ENCODE measurements at places on chromosomes 2 and 18. TPM values are rescaled to one million over a fixed set of nuclear protein-coding genes. Genes with fewer than 3 reads are reported as not detected.
A peak's percentile ranks its signal among the peaks of the same experiment; 100 is the strongest.

GRCh38 chr18:62335494-62335893 is 10.4 kb downstream of the TNFRSF11A start:
- H3K27ac ChIP-seq: no peak overlapping the region
- H3K4me3 ChIP-seq: no peak overlapping the region

DNA sequence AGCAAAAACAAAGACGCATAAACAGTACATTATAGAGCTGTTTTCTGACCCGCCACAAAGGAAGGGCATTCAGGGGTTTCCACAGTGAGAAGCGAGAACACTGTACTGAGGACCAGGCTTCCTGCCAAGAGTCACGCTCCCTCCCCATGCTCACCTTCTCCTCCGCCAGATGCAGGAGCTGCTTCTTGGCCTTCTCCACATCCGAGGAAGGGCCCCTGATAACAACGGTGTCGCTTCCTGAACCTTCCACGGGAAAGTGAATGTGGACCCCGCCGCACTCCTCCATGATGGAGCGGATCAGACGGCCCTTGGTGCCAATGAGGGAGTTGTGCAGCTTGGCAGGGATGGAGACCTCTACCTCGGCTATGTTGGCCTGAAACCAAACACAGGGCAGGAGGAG is 53.8 kb downstream of the ANO7 start:
- DNase-seq: no peak
- H3K4me1 ChIP-seq: no peaks in the 10 kb centered on the region
- H3K27ac ChIP-seq: no peak overlapping the region
- no peak overlapping the region for H3K4me3 ChIP-seq
- peaks cover 93% of the 10 kb centered on the region for H3K36me3 ChIP-seq

DNA sequence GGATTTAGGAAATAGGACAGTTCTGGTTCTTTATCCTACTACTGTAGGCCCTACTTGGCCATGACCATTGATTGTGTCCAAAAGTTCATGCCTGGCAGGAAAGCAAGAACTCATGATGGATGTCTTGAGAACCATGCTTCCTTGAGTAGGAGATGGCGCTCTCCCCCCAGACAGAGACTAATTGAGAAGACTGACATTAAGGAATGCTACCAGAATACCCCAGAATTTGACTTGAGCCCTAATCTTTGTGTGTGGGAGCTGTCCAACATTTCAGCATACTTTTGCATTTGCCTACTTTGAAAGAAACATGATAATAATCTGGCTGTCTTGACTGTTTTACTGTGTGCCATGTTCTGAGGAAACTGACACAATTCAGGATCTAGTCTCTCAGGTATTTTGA is 23.3 kb downstream of the MAPRE3 start:
- no peak for DNase-seq
- no peak overlapping the region for H3K4me3 ChIP-seq
- H3K4me1 ChIP-seq: no peaks in the 10 kb centered on the region
- H3K27me3 ChIP-seq: no peaks in the 10 kb centered on the region
- no peak overlapping the region for H3K27ac ChIP-seq

DNA sequence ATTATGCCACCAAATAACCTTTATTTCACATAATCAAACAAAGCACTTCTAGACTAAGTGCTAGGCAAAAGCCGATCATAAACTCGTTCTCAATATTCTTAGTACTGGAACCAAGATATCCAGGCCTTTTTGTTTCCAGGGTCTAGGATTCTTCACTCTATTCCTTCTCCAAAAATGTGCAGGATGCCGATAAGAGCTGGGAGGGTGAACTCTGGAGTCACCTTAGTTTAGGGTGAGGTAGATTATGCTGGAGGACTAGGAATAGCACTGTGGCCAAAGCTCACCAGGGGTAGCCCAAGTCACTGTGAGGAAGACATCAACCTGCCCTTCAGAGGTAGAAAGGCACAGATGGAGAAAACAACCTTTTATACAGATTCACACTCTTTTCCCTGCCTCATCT is 37.3 kb downstream of the LONRF2 start:
- DNase-seq: no peak
- no peaks in the 10 kb centered on the region for H3K4me1 ChIP-seq
- H3K36me3 ChIP-seq: peaks cover 2% of the 10 kb centered on the region
- no peak overlapping the region for H3K27ac ChIP-seq
- no peaks in the 10 kb centered on the region for H3K27me3 ChIP-seq

DNA sequence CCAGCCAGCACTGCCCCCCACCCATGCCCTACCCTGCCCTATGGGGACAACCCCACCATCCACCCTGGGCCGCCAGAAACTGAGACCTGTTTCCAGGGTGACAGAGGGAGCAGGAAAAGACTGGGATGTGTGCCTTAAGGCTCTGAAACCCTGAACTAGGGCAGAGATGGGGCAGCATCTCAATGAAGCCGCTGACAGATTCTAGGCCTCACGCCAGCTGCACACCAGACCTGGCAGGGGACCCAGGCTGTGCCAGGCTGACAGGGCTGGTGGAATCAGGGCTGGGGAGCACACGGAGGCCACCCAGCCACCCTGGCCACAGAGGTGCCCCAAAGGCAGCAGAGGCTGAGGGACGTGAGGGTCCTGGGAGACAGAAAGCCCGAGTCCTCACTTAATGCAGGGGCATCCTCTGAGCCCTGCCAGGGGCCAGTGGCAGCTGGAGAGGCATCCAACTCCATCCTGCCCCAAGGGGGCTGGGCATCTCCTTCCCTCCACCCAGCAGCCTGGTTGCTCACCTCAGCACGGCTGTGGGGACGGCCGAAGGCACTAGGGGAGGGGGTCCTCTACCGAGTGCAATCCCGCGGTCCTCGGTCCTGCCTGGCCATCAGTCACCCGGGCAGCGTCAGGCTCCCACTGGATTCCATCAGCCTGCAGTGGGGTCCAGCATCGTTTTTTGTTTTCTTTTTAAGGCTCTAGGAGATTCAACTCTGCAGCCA is 169.2 kb downstream of the ZFP36L2 start:
- no peaks in the 10 kb centered on the region for H3K36me3 ChIP-seq
- no peaks in the 10 kb centered on the region for H3K27me3 ChIP-seq
- DNase-seq: no peak
- no peak overlapping the region for H3K4me3 ChIP-seq

DNA sequence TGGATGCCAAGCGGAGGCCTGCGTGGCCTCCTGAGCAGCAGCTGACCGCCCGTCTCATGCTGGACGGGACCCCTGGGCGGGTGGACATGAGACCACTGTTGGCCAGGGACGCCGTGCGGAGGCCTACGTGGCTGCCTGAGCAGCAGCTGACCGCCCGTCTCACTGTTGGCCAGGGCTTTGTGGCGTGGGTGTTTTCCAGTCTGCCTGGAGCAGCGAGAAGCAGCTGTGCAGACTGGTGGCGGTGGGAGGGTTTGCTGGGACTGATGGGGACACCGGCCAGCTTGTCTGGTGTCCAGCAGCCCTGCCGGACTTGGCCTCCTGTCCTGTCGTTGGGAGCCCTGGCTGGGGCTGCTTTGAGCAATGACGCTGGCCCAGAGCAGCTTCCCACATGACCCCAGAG is 5.8 kb upstream of the D2HGDH start:
- no peaks in the 10 kb centered on the region for H3K4me1 ChIP-seq
- H3K27ac ChIP-seq: peak overlapping the region; percentile 2
- H3K36me3 ChIP-seq: peaks cover 26% of the 10 kb centered on the region

GRCh38 chr2:102186791-102187495 is at the start of gene IL1RL2:
Gene IL1RL2, plus strand, starts transcription at chr2:102187023. Its CDS starts 845 bp downstream, at chr2:102187868.
- peak within 1 kb of the TSS; percentile 74 for H3K4me3 ChIP-seq
- DNase-seq: no peak
- no peaks in the 10 kb centered on the region for H3K27me3 ChIP-seq
- no peaks in the 10 kb centered on the region for H3K36me3 ChIP-seq
- peaks cover 4% of the 10 kb centered on the region for H3K4me1 ChIP-seq
- H3K27ac ChIP-seq: no peak within 1 kb of the TSS

DNA sequence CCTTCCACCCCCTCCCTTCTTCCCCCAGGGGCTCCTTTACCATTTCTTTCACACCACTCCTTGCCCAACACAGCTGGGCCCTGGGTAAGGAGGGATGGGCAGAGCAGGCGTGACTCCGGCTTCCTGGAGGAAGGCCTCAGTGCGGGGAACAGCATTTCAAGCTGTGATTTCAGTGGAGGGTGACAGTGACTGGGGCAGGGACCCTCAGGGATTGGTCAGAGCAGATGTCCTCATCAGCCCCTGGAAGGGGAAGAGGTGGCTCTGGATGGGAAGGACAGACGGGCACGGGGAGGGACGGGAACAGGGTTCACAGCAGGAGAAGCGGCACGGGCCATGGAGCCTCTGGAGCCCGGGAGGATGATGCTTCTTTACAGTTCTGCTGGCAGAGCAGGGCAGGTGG is 130.8 kb upstream of the TWIST2 start:
- no peaks in the 10 kb centered on the region for H3K4me1 ChIP-seq
- H3K27me3 ChIP-seq: no peaks in the 10 kb centered on the region
- H3K4me3 ChIP-seq: no peak overlapping the region

The PGAP1 gene
- 2.3 TPM for total RNA-seq

The CFAP210 gene
- not detected for total RNA-seq

The OSGEPL1 gene
- not detected for total RNA-seq

Data from ascending aorta (tissue), 2 donors.